Stimulated activated CD8-positive, alpha-beta memory T cell treated with anti-CD3 and anti-CD28 coated beads, Interleukin-4, amount 100 ng/mL, for 4 hours (primary cell): ENCODE measurements at places on chromosomes 4 and X.

- no peak for DNase-seq
These were observed 111.2 kb downstream of the COL25A1 start for GRCh38 chr4:109191216-109191615.

DNA sequence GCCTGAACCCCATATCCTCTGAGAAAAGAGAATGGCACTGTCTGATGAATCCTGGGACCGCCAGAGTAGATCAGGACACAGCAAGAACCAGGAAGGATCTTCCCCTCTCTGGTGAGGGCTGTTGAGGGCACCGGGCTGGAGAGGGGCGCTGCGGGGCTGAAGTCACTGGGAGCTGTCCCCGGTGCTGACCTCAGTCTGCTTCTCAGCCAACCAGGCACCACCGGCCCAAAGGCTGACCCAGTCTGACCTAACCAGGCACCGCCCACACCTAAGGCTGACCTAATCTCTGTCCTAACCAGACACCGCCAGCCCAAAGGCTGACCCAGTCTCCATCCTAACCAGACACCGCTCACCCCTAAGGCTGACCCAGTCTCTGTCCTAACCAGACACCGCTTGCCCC is 82.8 kb downstream of the CPZ start:
- no peak for DNase-seq

DNA sequence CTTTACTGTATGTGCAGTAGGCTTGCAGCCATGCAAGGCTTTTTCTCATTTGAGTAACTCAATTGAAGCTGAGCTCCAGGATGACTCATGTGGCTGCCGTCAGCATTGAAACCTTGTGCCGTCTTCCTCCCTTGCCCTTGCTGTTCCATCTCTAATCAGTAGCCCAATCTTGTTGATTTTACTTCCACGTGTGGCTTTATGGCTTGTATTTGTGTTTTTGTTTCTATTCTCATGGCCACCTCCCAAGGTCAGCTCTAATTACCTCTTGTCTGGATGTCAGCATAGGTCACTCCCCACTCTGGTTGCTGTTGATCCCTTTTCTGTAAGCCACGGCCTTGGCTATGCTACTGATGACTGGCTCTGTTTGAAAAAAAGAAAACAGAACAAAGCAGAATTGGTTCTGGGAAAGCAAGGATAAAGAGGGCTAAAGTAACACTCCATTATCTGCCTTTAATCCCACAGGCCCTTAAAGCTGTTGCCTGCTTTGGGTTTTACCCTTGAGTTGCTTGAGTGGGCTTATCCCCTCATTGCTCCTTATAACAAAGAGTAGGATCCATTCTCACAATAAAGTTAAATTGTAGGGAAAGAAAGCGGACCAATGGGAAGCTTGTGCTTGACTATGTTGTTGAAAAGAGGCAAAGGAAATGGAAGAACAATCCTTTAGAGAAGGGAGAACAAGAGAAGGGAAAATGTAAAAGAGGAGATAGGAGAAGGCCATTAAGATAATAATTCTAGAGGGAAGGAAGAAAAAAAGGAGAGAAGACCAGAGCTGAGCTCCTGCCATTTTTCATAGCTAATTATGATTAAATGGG is 173.9 kb upstream of the PGRMC2 start:
- DNase-seq: no peak

GRCh38 chr4:99612281-99612680 is 37.7 kb downstream of the MTTP start:
- DNase-seq: no peak

DNA sequence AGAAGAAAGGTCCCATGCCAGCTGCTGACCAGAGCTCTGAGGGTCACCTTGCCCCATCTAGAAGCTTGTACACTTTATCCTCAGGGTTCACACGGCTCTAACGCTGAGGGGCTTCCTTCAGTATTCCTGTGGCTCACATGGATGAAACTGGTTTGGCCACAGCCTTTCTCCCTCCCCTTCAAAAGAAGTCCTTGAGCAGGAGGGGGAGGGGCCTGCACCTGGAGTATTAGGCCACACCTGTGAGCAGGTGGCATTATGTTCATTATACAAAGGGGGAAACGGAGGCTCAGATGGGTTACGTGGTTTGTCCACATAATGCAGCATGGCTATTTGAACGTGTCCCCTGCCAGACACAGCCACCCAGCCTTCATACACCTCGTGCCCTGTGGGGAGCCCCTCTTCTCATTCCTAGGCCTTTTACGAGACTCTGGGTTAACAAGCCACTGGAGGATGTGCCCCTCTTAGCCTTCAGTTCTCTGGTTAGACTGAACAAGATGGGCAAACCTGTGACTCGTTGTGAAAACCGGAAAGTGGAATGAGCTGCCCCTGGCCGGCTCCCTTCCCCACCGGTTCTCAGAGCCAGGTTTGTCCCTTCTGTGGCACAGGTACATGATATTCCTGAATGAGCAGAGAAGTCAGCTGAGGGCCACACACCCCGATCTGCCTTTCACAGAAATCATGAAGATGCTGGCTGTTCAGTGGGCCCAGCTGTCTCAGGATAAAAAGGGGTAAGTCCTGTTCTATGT is 27.2 kb upstream of the JAKMIP1 start:
- DNase-seq: no peak

GRCh38 chrX:22135171-22135711 is 103.1 kb downstream of the PHEX start:
- no peak for DNase-seq

GRCh38 chr4:3739577-3739976 is 26.6 kb upstream of the ADRA2C start:
- no peak for DNase-seq

DNA sequence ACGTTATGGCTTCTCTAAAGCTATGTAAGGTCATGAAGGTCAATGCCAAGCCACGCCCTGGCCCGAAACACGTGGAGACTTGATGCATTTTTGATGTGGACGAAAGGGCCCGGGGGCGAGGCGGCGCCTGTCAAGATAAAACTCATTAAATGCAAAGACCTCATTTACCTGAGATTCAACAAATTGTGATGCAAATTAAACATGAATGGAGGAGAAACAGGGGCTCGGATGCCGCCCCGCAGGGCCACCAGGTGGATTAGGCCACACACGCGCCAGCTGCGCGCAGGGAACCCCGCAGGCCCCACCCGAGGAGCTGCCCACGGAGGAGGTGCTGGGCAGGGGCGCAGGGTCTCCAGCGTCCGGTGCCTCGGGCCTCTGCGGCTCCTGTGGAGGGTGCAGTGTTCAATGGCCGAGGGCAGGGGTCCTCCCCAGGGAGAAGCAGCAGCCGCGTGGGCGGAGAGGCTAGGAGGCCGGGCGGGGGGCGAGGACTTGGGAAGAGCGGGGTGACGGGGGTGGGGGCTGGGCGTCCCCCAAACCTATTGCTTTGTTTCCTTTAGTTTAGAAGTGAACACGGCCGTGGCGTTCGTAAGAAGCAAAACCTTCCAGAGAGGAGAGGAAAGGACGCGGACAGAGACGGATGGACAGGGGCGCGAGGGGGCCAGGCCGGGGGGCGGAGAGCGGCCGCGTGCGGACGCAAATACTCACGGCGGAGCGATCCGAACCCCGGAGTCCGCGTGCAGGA is 40.4 kb downstream of the CPLX1 start:
- DNase-seq: no peak

- DNase-seq: no peak
These were observed 475.6 kb upstream of the FTHL17 start for GRCh38 chrX:31547416-31547815.

- DNase-seq: no peak
These were observed 504.5 kb upstream of the GALNTL6 start for GRCh38 chr4:171308661-171309060.

DNA sequence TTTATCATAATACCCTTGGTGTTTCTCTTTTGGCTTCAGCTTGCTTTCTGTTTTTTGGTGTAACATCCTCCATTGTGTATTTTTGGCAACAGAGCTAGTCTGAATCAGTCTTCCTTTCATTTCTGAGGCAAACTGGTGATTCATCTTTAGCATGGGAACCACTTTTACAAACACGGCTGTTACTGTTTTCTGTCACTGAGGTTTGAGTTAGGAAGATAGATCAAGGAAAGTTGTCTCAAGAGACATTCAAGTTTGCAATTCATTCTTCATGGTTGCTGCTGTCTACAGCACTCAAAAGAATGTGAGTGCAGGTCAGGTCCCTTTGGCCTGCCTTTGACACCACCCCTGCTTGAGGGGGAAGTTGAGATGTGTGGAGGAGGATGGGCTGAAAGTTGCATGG is 36.3 kb downstream of the IL21 start:
- DNase-seq: no peak

DNA sequence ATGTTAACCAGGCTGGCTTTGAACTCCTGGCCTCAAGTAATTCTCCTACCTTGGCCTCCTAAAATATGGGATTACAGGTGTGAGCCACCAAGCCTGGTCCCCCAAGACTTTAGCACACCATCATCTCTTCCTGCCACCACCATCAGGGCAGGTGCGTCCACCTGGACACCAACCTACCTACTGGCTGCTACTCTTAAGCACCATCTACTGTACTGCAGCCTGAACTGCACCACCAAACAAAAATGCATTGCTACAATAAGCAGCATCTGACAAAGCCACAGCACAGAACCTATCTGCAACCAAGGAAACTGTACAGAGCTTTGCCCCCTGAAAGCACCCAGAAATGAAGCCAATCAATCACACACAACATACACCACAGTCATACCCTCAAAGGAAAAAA is 139.7 kb downstream of the EFHC2 start:
- DNase-seq: no peak

DNA sequence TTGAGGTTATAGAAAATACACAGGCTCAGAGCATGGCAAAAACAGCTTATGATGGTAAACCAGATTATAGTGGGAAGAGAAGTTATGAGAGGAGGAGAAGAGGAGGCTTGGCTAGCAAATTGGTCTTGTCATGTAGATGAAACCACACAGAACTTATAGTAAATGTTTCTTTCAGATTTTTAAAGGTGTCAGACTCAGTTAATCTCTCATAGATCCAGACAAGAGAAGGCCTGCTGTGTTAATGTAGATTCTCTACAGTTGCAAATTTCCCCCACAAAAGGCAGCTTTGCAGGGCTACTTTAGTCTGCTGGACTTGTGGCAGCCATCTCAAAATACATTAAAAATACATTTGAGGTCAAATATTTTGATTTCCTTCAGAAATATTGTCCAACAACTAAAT is 1731.7 kb downstream of the ARAP2 start:
- DNase-seq: no peak

DNA sequence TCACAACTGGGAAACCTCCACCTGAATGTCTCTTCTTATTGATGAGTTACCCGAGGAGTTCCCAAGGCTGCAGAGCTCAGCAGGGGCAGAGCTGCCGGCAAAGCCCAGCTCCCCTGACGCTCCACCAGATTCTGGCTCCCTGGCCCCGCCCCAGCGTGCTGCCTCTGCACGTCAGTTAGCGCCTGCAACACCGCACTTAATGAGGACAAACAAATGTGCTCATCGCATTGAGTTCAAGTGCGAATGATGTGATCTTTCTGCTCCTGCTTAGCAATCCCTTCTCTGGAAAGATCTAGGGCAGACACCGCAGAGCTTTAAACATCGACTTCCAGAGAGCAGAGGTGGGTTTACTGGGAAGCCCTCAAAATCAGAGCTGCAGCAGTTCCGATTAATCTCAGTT is 55.5 kb upstream of the FBXW7 start:
- no peak for DNase-seq

DNA sequence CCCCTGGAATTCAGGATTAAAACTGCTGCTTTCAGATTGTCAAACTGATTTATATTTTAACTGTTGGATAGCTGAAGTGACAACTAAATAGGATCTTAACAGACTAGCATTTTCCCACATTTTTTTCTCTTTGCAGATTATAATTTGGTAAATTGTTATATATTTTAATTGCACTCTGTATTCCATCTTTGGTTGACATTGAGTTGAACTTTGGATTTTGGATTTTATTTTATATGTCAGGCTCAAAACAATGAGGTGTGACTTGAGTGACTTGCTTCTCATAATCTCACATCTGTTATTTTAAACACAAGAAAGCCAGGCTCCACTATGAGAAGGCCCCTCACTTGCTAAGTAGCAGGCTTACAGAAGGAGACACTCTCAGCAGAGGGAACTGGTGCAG is 38.1 kb downstream of the NAA11 start:
- DNase-seq: no peak

- DNase-seq: no peak
These were observed 128.3 kb upstream of the TRIM2 start for GRCh38 chr4:153075836-153076518.
